ENCODE measurements at places on chromosomes 13 and 19.

DNA sequence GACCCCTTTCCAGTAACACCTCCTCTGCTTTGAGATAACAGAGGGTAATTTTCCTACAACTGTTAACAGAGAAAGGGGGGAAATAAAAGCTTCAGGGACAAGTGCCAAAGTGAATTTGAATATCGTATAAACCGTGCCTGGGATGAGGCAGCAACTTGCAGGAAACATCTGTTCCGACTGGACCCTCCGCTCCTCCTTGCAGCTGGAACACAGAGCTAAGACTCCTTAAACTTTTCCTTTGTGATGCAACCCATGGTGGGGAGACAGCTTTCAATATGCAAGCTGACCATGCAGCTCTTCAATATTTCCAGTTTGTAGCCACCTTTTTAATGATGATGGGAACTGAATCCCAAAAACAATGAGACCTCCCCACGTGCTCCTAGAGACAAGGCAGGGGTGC lies 432.6 kb downstream of the ZNF536 start:
- DNase-seq: no peak

- no peak for DNase-seq
Measured at GRCh38 chr19:29527500-29528328, 1.9 kb downstream of the VSTM2B start.

- no peak for DNase-seq
Measured at GRCh38 chr13:74388626-74389025, 254.4 kb upstream of the KLF12 start.

GRCh38 chr19:40367577-40368434 lies 19.3 kb downstream of the PLD3 start:
- DNase-seq: no peak

- no peak for DNase-seq
Measured at GRCh38 chr13:37409756-37410155, 188.8 kb downstream of the POSTN start.

- no peak for DNase-seq
Measured at GRCh38 chr13:30111810-30112209, 195.5 kb downstream of the KATNAL1 start.

DNA sequence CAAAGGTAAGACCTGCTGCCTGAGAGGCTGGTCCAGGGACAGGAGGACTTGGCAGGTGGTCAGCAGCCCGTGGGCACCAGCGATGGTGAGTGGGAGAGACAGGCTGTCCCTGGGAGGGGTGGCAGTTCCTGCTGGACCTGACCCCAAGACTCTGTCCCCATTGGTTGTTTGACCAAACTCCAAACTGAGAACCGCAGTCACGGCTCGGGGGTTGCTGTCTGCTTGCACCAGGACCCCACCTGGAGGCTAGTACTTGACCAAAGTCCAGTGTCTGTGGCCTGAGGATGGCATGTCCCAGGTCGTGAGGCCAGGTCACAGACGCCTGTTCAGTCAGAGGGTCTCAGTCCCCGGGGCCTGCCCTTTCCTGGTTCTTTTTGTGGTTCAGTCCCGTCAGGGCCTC lies 9.9 kb upstream of the ZNF14 start:
- no peak for DNase-seq

GRCh38 chr13:20882206-20882605 lies 20.3 kb downstream of the XPO4 start:
- DNase-seq: no peak
